ENCODE measurements at places on chromosomes 11 and 22.

GRCh38 chr11:130050257-130050656 lies 19.4 kb upstream of the APLP2 start:
- no peak for DNase-seq

DNA sequence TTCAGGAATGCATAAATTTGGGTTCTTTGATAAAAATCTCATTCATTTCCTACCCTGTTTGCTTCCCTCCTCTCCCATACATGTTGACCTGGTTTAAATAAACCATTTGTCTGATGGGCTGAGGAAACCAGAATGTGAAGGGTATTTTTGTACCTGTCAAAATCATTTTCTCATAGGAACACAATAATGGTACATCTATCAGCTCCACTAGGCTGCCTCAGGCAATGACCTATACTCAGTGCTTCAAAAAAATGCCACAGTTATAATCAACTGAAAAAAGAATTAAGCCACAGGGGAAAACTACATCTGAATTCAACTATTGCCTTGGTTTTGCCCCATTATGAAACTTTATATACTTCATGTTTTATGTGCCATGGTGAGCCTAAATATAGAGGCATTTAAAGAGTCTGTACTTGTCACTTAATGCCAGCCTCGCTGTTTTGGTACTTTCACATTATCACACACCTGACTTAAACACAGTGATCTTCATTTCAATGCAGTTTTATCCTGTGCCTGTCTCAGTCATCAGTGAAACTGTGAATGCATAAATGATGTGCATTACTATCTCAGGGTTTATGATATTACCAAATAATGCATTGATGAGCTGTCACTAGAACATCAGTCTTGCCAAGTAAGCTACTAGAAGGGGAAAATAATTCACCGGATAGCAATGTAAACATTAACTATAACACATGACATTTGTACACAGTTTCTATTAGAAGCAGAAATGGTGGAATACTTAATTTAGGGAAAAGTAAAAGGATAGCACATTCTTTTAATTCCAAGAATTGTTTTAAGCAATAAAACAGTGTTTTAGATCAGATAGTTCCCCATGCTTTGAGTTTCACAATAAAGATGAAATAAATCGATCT lies 92.7 kb downstream of the MSANTD4 start:
- DNase-seq: no peak

- DNase-seq: peak; percentile 10
Observed at GRCh38 chr22:17232406-17232805, 13.2 kb upstream of the ADA2 start.

DNA sequence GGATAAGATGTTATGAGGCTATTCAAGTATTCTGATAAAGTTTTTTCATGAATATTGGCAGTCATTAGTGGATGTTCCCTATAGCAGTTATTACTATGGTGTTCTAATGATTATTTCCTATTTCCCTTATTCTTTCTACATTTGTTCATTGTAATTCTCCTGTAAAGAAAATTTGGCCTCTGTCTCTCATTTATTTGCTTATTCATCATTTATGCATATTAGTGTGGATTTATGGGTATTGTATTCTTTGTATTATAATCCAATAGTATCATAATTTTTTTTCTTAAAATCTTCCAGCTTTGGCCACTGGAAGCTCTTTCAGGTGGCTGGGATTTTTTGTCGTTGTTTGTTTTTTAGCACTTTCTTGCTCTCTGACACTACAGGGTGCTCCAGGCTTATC lies 47.3 kb downstream of the JAM3 start:
- DNase-seq: no peak

DNA sequence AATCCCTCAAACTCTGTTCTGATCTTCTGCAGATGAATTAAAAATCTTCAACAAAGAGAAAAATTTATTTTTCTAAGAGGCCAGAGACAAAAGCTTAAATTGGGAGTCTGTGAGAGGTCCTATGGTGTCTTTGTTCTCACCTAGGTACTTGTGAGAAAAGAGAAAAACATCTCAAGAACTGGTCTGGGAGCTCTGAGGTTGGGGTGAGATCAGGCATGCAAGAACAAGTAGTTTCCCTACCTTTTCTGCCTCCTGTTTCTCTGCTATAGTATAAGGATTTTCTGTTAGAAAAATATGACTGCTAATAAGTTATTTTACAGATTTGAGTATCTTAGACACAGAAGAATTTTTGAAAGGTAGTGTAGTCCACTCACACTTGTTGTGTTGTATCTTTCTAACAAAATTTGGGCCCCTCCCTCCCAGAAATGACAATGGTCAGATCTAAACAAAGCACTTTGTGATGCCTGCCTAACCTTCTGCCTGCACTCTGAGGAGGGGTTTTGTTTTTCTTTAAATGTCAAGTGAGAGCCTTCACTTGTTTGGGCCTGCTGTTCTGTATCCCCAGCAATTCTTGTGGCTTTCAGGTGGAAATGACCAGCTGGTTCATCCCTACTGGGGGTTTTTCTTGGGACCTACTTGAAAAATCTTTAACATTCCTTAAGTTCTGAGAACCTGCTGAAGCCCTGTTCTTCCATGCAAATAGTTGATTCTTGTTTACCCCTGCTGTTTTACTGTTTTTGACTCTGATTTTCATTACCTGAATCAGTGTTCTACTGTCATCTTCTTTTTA lies 13.6 kb upstream of the OR51S1 start:
- DNase-seq: no peak

GRCh38 chr11:76629853-76630599 lies 40.5 kb downstream of the LRRC32 start:
- no peak for DNase-seq

DNA sequence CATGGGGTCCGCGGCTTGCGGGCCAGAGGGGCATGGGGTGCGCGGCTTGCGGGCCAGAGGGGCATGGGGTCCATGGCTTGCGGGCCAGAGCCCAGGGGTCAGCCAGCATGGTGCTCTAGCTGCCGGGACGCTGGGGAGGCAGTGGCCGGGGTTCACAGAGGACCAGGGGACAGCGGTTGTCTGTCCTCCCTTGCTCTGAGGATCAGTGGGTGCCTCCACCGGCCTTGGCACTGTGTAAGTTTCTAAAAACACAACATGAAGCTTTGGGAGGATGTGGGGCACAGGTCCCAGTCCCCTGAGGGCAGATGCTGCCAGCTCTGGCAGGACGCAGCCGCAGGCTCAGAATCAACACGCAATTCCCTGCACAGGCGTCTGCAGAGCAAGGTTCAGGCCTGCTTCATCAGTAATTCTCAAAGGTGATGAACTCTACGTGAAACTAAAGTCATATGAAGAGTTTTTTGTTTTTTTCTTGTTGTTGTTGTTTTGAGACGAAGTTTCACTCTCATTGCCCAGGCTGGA lies 3.0 kb downstream of the MLC1 start:
- DNase-seq: no peak

GRCh38 chr11:126426820-126427749 lies 71.6 kb downstream of the ST3GAL4 start:
- no peak for DNase-seq

- no peak for DNase-seq
Observed at GRCh38 chr11:27431808-27432207, 40.8 kb downstream of the LGR4 start.

GRCh38 chr11:67120881-67121710 lies 2.0 kb downstream of the KDM2A start:
- peak; percentile 16 for DNase-seq

DNA sequence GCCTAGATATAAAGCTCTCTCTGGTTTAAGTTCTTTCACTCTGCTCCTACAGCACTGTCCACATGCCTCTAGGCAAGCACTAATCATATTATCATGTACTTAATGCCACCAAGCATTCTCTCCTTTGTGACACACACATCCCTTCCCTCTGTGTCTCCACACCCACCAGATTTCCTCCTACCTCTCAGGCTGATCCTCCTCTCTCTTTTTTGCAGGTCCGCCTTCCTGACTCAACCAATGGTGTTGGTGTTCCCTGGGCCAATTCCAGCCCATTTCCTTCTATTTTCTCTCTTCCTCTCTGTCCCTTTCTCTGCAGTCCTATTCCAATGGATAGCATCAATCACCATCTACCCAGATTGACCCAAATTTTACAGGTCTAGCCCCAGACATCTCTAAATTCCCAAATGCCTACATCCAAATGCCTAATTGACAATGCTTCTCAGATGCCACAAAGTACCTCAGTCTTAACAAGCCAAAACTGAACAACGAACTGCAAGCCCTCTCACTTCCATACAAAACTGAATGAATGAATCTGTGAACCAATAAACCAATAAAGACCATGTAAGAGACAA lies 504 bp upstream of the ZNF215 start:
- DNase-seq: peak; percentile 18

- DNase-seq: no peak
Observed at GRCh38 chr11:114066046-114066648, 6.6 kb downstream of the ZBTB16 start.

GRCh38 chr11:134374171-134374570 lies 37.9 kb downstream of the B3GAT1 start:
- no peak for DNase-seq

DNA sequence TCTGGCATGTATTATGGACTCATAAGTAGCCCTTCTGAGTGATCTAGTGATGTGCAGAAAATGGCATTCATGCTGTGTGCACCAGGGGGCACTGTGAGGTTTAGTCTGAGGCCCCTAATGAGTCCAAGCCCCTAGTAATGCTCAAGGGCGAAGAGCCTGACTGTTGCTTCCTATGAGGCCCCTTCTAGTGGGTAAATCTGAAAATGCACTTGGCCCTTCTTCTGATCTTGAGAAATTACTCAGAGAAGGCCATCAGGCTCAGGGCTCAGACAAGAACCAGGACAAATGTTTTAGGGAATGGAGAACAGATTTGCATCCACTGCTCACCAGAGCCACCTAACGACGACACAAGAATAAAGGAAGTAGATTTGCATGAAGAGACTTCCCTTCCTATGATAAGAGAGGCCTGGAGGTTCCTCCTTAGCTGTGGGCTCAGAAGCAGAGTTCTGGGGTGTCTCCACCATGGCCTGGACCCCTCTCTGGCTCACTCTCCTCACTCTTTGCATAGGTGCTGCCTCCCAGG lies 75.8 kb downstream of the GGTLC2 start:
- peak; percentile 74 for DNase-seq

DNA sequence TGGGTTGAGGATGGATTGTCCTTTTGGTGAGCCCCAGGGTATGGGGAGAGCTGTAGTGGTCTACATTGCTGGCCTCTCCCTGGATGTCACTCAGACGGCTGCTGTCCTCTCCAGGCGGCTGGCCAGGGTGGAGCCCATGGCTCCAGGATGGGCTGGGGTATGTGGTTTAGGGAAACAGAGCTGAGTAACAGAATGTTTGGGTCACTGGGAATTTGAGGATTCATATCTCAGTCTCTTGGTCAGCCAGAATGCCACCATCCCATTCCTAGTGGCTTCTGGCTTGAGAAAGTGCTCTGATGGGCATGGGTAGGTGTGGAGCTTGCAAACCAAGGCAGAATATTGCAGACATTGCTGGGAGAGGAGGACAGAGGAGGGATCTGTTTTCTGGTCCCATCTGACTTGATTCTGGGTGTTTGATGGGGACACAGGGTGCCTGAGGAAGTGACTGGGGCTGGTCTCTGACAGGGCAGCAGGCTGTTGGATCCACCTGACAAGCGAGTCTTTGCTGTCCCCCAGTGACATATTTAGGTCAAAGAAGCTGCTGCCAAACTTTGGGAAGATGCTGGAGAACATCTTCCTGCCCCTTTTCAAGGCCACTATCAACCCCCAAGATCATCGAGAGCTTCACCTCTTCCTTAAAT lies 41.4 kb downstream of the AMPD3 start:
- no peak for DNase-seq

GRCh38 chr11:120339394-120339890 lies 3.2 kb downstream of the ARHGEF12 start:
- no peak for DNase-seq

- DNase-seq: no peak
Observed at GRCh38 chr11:37280200-37280599, 682.2 kb upstream of the RAG2 start.

GRCh38 chr11:30192620-30193019 lies 38.2 kb upstream of the FSHB start:
- no peak for DNase-seq

DNA sequence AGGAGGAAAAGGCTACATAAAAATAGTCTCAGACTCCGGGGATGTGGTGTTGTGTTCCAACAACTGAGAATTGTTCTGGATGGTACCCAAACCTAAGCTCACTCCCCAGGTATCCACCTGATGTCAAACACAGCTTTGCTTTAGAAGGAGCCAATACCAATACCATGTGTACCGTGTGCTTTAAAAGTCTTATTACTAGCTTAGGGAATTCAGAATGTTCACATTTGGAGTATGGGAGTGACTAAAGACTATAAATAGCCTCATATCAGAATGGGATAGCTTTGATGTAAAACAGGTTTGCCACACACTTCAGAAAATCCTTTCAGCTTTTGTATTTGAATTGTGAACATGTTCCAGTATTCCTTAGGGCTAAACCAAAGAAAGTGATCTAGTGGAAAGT lies 248.7 kb upstream of the ARHGAP42 start:
- DNase-seq: no peak

DNA sequence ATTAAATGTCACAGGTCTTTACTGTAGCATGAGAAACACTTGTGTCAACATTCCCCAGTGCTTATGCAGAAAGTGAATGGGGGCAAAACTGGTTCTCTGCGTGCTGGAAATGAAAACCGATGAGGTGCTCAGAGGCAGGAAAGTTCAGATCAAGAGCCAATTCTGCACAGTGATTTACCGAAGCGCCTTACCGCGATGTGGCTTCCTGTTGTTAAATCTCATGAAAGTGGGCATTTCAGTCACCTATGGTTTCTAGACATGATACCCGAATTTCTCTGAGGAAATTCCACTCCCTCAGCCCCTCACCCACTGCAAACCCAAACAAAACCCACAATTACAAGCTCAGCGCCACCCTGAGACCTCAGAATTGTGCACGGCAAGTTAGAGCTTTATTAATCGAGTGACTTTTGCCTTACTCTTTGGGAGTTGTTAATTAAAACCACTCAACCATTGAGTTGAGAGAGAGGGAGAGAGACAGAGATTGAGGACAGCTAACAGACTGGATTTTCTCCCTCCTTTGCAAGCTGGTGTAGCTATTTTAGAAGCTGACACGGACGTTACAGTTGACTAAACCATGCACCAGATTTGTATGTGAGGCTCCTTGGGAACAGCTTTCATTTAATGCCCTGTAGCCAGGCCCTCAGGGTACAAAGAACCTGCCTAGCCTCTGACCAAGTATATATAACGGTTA lies 196.4 kb downstream of the DBX1 start:
- DNase-seq: no peak

- DNase-seq: peak; percentile 71
Observed at GRCh38 chr11:44793350-44794090, 66.8 kb downstream of the TSPAN18 start.

DNA sequence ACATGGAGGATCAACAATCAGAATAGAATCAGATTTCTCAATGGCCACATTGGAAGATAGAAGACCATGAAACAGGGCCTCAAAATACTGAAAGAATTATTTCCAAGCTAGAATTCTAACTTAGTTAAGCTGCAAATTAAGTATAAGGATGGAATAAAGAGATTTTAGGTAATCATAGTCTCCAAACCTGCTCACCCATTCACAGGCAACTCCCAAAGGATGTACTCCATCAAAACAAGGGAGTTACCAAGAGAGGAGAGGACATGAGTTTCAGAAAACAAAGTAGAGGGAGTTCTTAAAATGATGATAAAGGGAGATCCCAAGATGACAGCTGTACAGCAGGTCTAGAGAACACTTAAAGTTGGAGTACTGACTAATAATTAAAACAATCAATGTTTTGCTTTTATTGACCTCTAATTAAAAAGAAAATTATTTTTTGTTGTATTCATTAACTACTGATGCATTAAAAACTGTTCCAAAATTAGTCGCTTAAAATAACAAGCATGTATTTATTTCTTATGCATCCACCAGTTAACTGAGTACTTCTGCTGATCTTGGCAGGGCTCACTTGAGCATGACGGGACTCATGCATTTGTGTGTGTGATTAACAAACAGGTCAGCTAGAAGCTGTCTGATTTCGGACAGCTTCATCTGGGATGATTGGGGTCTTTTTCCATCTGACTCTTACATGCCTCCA lies 95.6 kb downstream of the CD44 start:
- no peak for DNase-seq
